ENCODE measurements at places on chromosomes 1 and 21.
A peak's percentile ranks its signal among the peaks of the same experiment; 100 is the strongest.

DNA sequence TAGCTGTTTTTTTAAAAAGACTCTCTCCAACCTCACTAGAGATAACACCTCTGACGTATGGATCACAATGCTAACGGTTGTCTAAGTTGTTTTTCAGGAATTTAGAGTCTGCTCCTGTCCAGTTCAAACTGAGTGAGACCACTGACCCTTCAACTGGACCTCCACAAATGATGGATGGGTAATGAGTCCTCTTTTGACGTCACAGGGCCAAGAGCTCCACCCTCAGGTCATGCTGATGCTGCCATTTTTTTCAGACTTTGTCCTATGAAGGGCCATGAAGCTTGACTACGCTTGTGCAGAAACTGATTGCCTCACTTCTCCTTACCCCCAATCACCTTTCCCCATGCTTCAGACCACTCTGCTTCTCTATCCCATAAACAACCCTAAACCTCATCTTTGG is 16.6 kb downstream of the GRIK3 start:
- DNase-seq = no peak

GRCh38 chr1:201772178-201772577 is 56.8 kb upstream of the IPO9 start:
- no peak for DNase-seq

DNA sequence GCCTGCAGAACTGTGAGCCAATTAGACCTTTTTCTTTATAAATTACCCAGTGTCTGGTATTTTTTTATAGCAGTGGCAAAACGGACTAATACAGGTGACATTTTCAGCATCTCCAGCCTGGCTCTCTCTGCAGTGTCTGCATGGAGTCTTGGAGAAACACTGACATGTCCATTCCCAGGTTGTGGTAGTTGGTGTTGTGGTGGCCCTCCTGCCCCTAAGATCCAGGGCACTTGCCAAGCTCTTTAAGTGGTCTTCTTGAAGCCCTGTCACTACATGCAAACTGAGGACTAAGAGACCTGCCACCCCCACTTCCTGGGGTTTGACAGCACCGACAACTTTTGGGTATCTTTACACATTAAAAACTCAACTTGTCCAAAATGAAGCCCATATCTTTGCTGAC is 419.4 kb downstream of the NPHP4 start:
- no peak for DNase-seq

DNA sequence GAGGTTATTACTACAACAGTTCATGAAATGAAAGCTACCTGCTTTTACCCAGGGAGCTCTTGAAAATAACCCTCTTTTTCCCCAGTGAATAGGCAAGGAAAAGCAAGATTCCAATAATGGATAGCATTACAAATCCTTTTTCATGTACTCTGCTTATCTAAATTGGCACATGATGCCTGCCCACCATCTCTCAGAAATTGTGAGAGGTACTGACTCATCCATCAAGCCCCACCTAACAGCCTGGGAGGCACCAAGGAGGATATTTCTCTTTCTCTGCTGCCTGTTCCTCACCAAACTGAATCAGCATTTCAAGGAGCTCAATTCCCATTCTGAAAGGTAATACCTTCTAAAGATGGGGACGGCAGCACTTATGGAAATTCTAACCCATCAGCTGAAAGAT is 34.4 kb downstream of the PALMD start:
- DNase-seq = no peak

GRCh38 chr21:42652527-42653230 is 742 bp upstream of the PDE9A start:
- peak; percentile 72 for DNase-seq

DNA sequence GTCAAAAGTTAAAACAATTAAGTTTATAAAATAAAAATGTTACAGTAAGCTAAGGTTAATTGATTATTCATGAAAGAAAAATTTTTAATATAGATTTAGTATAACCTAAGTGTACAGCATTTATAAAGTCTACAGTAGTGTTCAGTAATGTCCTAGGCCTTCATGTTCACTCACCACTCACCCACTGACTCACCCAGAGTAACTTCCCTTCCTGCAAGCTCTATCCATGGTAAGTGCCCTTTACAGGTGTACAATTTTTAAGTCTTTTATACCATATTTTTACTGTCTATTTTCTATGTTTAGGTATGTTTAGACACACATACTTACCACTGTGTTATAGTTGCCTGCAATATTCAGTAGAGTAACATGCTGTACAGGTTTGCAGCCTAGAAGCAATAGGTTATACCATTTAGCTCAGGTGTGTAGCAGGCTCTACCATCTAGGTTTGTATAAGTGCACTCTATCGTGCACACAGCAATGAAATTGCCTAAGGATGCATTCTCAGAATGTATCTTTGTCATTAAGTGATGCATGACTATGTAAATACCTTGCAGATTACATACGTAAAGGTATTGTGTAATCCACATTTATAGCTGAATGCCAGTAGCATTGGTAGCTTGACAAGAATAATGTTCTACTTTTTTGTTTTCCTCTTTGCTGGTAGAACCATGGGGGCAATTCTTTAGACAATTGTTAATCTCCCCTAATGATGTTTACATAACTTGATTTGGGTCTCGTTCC is 35.7 kb upstream of the GPR88 start:
- no peak for DNase-seq

DNA sequence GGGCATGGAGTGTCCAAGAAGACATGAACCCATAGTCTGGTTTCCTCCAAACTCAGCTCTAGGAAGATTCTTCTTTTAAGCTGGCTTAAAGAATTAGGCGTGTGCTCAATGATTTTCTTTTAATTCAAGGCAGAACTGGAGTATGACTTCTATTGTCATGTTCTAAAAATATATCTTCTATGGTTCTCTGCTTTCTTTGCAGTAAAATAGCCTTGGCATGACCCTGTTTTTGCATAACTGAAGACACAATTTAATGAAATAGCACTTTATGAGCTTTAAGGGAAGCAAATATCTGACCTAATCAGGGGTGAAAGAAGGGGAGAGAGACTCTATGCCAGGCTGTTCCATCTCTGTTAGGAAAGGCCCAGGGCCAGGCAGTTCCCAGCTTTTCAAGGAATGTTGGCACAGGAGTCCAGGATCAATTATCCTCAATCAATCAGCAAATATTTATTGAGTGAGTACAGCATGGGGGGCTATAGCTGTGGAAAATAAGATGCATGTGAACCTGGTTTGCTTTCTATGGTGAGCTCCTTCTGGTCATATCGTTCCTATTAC is 7.2 kb upstream of the CSF1 start:
- DNase-seq = no peak

DNA sequence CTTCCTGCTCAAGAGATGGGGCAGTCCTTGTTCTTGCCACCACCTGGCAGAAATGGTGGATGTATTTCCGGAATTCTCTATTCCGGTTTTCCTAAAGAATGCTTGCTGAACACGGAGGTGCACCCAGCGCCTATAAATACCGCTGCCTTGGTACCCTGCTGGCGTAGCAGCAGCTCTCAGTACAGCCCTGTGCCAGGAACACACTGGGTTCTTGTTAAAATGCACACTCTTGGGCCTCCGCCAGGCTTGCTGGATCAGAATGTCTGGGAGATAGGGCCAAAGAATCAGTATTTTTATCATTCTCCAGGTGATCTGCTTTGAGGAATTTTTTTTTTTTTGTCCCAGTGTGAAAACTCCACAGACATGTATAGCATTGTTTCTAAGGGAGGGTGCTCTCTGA is 54.2 kb downstream of the IGSF5 start:
- no peak for DNase-seq

- no peak for DNase-seq
Measured at GRCh38 chr1:26353210-26353859, 595 bp downstream of the CRYBG2 start.

GRCh38 chr1:20950679-20951078 is 163.6 kb upstream of the HP1BP3 start:
- DNase-seq = no peak

- DNase-seq = no peak
Measured at GRCh38 chr1:209549443-209550205, 33.9 kb upstream of the CAMK1G start.

DNA sequence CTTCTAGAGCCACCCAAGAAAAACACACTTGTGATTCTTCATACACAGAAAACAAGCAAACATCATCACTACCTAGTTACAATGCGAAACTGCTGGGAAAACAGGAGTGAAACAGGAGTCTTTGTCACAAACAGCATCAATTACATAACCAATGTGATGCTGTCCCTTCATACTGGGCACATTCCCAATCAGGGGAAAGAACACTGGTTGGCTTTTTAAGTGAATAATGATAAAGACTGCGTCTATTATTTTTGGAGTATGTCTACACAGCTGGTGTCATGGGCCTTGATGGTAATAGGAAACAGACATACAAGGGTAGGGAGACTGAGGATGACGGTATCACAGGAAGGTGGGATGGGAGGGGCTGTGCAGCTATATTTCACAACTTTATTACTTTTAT is 43.3 kb downstream of the SIPA1L2 start:
- DNase-seq = no peak

DNA sequence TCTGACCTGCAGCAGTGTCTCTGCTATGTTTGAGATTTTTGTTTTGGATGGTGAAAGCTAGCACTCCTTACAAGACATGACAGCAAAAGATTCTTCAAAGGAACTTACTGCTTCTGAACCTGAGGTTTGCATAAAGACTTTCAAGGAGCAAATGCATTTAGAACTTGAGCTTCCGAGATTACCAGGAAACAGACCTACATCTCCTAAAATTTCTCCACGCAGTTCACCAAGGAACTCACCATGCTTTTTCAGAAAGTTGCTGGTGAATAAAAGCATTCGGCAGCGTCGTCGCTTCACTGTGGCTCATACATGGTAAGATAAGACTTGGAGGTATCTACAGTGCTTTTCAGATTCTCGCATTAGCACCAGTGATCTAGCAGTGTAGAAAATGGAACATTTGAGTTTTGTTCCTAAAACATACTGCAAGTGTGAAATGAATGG is 200.2 kb downstream of the PDE4B start:
- no peak for DNase-seq

- no peak for DNase-seq
Measured at GRCh38 chr1:9699361-9699760, 47.8 kb downstream of the PIK3CD start.

DNA sequence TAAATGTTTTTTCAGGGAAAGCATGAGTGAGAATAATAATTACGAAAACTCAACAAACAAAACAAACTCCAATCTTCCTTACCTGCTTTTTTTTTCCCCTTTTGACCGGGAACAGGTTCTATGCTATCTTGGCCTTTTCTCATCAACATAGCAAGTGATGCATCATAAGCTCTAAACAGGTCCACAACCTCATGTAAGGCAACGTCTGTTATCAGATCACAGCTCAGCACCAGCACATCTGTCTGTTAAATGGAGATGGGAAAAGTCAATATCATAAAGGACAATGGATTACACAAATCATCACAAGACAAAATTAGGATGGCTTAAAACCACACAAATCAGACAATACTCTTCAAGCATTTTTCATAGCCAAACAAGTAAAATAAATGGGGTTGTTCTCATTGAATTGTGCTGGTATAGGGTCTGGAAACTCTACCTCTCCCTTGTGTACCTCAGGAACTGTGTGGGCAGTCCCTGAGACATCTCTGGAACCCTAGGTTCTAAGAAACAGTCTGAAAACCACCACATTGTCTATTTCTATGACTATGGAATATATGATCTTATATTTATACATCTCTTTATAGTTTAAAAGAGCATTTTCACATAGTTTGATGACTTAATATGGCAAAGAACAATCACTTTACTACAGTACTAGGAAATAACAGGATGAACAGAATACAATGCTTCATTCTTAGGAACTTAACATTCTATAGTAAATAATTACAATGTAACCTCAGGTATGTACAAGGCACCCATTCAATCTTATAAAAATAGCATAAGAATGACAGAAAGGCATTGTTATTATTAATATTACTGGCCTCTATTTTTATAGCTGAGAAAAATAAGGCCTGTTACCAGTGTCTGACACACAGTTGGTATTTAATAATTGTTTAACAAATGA is 44.7 kb downstream of the EIF2B3 start:
- no peak for DNase-seq

GRCh38 chr1:201780952-201781351 is 48.0 kb upstream of the IPO9 start:
- DNase-seq = no peak

DNA sequence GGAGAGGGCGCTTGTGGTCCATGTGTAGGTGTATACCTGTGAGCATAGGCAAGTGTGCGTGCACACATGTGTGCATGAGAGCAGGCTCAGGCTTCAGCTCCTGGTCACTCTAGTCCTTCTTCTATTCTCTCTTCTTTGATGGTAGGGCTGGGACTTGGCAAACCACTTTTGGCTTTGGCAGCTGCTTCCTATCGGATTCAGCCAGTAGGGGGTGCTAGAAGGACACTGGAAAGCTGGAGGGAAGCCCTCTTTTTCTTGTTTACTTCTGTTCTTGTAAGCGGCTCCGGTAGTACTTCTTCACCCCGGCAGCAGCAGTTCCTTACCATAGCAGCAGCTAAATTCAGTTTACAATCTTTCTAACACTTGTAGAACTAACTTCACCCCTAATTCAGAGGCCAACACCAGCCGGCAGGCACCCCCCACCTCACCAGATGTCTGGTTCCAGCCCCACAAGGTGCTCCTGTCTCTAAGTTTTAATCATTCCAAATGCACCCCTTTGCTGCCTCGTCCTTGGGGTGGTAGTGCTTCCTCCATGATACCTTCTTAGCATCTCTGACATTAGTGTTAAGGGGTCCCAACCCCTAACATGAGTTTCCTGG is 25.1 kb downstream of the NENF start:
- DNase-seq = no peak

- peak; percentile 89 for DNase-seq
Measured at GRCh38 chr1:169106095-169106920, at the start of gene ATP1B1. Gene ATP1B1 (plus strand): TSS chr1:169106690. CDS start chr1:169106830, 140 bp downstream.

DNA sequence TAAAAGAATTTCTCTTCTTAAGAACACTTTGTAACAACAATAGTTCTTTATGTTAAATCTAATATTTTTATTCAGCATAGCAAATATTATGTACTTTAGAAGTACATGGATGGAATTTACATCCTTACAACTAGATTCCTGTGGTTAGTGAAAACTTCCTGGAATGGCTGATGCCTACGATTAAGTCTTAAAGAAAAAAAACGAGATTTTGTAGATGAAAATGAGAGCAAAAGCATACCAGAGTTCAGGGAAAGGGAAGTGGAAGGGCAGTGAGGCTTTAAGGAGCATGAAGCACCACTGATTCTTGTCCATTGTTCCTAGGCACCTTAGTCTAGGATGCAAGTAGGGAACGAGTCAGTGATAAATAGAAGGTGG is 26.7 kb downstream of the CFH start:
- DNase-seq = no peak

DNA sequence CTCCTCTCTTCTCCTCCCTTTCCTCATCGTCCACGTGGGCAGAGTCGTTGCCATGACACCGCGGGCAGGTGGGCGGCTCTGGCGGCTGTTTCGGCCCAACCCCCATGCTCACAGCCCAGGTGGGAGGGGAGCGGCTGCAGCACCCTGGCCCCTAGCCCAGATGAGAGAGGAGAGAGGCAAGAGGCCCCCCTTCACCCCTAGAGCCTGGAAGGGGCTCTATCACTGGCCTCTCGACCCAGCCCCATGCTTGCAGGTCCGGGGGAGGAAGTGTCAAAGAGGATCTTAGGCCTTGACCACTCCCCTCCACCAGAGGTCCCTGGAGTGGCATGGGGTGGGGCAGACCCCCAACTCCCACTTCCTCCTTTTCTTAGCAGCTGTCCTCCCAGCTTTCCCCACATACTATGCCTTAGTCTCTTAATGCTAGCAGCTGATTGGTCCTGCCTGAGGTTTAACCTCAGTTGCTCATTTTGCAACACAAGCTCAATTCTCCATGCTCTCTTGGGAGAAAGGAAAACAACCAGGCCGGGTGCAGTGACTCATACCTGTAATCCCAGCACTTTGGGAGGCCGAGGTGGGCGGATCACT is 10.4 kb downstream of the DLGAP3 start:
- DNase-seq = no peak
